ENCODE measurements at places on chromosomes 5 and 9.

GRCh38 chr5:1178529-1179382 lies 22.6 kb upstream of the SLC6A19 start:
- no peak for DNase-seq

DNA sequence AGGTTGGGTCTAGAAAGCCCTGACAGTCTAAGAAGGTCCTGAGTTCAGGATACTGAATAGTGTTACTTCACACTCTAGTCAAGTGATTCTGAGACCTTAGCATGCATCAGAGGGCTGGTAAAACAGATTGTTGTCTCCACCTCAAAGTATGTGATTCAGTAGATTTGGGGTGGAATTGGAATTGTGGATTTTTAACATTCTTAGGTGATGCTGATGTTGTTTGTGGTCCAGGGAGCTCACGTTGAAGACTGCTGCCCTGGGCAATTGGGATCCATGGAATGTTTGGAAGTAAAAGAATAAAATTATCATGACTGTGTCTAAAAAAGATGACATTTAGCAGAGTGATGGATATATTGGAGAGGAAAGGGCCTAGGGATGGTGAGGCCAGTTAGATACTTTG lies 75.6 kb downstream of the VCAN start:
- no peak for DNase-seq

DNA sequence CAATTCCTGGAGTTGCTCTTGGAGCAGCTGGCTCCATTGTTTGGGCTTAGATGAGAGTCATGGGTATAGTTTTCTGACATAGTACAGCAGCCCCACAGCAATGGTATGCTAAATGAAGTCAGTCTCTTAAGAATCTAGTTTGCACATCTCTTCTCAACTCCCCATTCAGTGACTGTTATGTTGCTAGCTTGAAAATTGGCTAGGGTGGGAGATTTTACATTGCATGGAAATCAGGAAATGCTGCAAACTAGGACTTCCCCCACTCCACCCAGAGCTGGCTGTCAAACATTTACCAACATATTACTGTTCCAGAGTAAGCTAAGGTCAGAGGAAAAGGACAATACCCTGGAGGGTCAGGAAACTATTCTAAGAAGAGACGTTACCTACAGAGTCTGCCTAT lies 17.6 kb upstream of the FCHO2 start:
- DNase-seq, result no peak

DNA sequence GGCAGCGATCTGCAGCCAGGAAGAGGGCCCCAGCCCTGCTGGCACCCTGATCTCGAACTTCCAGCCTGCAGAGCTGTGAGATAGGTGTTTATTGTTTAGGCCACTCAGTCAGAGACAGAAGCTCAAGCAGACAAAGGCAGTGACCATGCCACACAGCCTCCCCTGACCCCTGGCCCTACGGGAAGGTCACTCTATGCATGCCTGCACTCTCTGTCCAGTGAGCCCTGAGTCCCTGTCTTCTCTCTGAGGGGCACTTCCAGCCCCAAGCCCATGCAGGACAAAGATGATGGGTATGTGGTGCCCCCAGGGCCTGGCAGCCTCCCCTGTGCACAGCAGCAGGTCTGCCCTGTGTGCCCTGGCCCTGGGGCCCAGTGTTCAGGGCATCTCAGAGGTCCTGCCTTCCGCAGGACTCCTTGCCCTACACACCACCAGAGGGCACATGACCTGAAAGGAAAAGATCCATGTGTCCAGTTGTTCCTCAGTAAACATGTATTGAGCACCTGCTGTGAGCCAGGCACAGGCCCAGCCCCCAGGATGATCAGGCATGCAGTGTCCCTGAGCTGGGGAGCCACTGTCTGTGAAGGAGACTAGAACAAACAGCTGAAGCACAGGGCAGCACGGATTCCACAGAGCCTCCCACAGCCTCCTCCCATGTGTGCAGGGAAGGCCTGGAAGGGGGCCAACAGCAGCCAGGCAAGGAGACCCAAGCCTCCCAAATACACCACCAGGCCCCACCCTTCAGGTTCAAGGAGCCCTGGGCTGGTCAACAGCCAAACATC lies 109.3 kb downstream of the ATPSCKMT start:
- no peak for DNase-seq

GRCh38 chr5:41966401-41967105 lies 41.5 kb downstream of the FBXO4 start:
- DNase-seq, result no peak

DNA sequence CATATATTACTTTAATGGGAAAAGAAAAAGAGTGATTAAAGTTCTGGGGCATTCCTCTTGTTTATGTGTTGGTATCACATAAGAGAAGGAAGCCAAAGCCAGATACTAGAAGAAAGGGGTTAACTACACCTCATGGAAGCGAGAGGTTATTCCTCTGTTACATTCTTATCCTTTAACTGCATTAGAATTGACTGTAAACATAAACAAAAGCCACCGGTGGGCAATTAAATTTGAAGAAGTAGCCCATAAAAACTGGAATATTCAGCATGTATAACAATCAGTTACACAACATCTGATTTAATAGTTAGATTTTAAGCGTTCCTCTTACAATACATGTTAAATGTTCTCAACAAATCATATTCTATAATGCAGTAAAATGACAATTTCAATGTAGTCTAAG lies 18.8 kb downstream of the POU5F2 start:
- DNase-seq, result no peak

Measured in CD4-positive, alpha-beta T cell treated with Interleukin-4 for 4 hours (primary cell).